Stimulated activated CD4-positive, alpha-beta T cell treated with anti-CD3 and anti-CD28 coated beads, Interleukin-1b, Interleukin-23, amount 100 ng/mL, for 1 hour (primary cell): ENCODE measurements at places on chromosomes 2 and 18.

DNA sequence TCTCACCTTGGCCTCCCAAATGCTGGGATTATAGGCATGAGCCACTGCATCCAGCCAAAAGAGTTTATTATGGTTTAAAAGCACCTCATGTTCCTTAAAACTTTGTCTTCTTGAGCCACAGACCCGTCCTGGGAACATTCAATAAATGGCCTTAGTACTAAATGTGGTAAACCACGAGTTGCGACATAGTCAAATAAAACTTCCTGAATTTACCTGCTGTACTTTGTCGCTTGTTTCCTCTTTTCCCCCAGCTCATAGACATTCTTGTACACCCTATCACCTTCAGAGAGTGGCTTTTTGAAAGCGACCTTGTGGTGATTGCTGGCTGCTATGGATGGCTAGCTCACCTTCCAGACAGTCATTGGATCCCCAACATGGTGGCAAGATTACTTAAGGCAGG lies 310.4 kb downstream of the LRRTM1 start:
- DNase-seq = no peak

DNA sequence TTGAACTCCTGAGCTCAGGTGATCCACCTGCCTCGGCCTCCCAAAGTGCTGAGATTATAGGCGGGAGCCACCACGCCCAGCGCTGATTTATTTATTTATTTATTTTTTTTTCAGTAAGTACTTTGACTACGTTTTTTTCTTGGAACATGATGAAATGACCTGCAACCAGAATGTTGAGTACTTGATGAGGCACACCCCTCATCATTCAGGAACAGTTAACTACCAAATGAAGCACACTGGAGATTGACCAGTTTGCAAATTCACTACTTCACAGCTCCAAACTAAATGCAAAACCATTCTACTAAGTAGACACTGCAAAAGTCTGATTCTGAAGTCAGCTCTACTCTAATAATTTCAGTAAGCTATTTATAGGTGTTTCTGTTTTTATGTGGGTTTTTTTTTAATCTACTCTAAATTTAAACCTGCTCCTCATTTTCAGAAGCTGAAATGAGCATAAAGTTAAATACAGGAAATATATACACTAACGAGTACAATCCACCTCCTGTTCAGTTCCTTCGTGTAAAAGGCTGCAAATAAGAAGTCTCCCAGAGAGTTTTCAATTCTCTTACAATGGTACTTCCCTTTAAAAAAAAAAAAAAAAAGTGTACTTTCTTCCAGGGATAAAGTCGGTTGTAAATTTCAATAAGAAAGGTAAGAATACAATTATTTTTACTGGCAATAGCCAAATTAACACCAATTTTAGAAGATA lies 1.4 kb downstream of the GFPT1 start:
- no peak for DNase-seq

DNA sequence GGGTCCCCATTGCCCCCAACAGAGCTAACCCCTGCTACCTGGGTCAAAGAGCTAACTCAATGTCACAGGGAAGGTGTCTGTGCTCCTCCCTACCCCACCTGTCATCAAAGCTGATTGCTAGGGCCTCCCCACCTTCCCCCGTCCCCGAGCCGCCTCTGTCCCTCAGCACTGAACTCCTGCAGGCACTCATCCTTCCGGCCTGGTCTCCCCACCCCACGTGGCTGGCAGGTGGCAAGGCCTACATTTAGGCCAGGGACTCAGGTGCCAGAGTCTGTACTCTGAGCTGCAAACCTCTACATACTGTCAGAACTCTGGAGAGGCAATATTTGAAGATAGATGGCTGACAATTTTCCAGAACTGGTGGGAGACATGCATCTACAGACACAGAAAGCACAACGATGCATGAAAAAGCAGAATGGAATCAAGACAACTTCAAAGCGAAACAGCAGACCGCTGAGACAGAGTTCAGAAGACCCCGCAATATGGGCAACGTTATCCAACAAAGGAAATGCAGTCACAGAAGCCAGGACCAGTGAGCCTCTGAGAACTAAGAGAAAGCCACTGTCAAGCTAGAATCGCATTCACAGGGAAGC lies 195.8 kb downstream of the HDAC4 start:
- DNase-seq = no peak

- DNase-seq = no peak
Measured at GRCh38 chr2:149716687-149717086, 129.1 kb upstream of the MMADHC start.

- DNase-seq = no peak
Measured at GRCh38 chr18:11504962-11505361, 104.4 kb upstream of the SLC35G4 start.

DNA sequence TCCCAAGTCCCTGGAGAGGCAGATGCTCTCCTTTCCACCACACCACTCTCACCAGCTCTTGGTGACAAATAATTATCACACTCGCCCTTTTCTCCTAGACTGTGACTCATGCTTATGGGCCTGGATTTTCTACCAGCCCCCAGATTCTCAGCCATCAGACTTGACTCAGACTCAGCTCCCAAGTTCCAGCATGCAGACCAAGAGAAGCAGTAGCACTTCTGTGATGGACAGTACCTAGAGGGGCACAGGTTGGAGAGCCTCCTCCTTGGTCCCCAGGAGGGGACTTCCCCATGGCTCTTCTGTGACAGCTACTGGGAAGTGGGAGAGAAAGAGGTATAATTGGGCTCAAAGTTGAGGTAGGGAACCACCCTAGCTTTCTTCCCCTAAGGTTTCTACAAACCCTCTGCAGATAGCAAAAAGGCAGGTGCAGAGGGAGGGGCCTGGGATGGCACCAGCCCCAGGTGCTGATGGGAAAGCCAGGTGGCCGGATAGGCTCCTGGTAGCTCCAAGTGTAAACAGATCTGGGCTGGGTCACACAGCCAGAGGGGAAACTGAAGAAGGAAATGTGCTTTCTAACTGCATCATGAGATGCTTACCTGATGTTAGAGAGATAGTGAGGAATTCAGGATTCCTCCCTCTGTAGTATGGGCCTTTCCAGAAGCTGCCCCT lies 4.1 kb downstream of the TCF23 start:
- DNase-seq = no peak

DNA sequence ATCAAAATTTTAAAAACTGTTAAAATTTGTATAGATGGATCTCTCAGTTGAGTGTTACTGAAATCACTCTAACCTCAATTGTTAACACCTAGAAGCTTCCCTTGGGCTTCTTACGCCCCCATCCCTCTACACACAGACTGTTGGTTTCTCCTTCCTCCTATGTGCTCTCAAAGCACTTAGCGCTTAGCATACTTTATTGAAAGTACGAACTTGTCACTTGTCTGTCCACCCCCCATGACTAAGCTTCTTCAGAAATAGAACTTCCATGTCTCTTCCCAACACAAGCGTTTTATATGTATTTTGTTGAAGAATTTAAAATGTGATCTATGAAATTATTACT lies 441 bp downstream of the MPHOSPH10 start:
- DNase-seq = no peak

GRCh38 chr18:63191413-63191812 lies 128.2 kb downstream of the BCL2 start:
- no peak for DNase-seq

GRCh38 chr2:161947836-161948235 lies 126.2 kb downstream of the DPP4 start:
- no peak for DNase-seq

GRCh38 chr18:12803069-12803936 lies 80.7 kb downstream of the PTPN2 start:
- no peak for DNase-seq

GRCh38 chr2:196703695-196704094 lies 64.2 kb downstream of the CCDC150 start:
- DNase-seq = no peak

DNA sequence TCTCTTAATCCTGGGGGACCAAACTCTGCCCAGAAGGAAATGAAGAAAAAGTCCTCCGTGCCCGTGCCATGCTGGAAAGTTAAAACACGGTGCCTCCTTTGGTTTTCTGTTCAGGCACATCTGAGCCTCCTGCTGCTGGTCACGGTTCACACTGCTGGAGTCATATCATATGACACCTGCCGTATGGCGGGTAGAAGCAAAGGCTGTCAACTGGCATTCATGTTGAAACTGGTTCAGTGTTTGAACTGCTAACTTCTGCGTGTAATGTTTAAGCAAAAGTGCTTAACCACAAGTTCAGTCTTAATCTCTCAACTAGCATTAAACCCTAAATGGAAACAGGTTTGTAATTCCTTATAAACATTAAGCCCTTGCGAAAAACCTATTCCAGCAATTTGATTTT lies 3.1 kb downstream of the STK39 start:
- DNase-seq = no peak

DNA sequence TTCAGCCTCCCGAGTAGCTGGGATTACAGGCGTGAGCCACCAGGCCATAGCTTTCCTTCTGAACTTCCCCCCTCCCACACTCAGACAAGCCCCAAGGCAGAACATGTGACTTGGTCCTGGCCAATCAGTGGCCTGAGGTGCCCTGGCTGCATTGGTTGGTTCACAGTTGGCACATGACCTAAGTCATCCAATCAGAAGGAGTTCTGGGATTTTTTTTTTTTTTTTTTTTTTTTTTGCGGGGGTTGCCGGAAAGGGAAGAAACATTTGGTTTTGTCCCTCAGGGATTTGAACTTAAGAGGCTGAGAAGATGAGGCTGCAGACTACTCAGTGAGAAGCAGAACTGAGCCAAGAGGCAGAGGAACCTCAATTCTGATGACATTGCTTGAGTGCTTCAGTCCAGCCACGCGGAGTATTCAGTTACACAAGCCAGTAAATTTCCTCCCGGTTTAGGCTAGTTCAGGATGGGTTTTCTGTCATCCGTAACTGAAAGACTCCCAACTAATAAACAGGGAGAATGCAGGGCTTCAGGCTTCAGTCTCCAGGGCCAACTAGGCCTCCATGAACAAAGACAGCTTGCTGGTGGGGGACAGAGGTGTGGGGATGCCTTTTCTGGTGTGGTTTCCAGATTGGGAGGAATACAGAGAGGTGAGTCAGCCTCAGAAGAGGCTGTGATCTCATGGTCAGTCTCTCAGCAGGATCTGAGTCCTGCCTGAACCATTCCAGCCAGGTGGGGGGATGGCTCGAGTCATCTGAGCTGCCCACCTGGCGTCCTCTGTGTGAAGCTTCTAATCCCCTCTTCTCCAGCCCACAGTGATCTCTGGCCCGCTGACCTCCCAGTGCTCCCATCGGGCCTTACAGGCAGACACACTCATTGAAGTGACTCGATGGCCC lies 9.2 kb downstream of the PTMA start:
- DNase-seq = no peak

GRCh38 chr2:109377976-109378375 lies 235.8 kb downstream of the SEPTIN10 start:
- DNase-seq = no peak

- no peak for DNase-seq
Measured at GRCh38 chr2:121103960-121104359, 181.0 kb downstream of the TFCP2L1 start.

GRCh38 chr2:2777213-2777612 lies 446.1 kb upstream of the MYT1L start:
- no peak for DNase-seq

DNA sequence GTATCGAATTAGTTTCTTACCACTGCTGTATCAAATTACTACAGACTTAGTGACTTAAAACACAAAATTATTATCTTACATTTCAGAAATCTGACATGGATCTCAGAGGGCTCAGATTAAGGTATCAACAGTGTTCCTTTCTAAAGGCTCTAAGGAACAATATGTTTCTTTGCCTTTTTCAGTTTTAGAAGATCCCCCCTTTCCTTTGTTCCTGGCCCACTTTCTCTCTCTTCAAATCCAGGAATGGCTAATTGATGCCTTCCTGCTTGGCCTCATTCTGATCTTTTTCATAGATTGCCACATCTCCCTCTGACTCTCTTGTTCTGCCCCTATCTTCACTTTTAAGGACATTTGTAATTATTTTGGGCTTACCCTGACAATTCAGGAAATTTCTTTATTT lies 65.7 kb downstream of the LRP1B start:
- DNase-seq = no peak
